Nucleus accumbens (tissue), 56 donors: ENCODE measurements at places on chromosomes 3 and 15.

GRCh38 chr15:68234060-68234459 lies 4.5 kb upstream of the CLN6 start:
- DNase-seq, result no peak

DNA sequence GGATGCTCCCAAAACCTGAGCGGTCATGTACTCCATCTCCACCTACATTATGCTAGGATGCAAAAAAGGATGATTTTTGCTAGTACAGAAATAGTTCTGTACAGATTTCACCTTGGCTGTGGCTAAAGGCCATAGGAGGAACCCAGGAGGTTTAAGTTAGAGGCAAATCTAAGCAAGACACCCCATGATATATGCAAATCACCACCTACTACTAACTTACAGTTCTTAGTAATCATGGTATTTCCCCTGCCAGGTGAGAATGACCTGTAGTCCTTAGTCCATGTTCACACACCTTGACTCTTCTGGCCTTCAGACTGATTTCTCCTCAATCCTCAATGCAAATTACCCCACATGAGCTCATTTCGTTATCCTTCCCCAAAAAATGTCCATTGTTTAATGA lies 154.2 kb downstream of the IMPG2 start:
- DNase-seq, result no peak

- DNase-seq, result no peak
Observed at GRCh38 chr15:68063606-68064005, 9.5 kb downstream of the PIAS1 start.

- DNase-seq, result no peak
Observed at GRCh38 chr15:78052001-78052401, 25.5 kb downstream of the TBC1D2B start.

- DNase-seq, result no peak
Observed at GRCh38 chr3:197511853-197512635, 43.7 kb downstream of the BDH1 start.

DNA sequence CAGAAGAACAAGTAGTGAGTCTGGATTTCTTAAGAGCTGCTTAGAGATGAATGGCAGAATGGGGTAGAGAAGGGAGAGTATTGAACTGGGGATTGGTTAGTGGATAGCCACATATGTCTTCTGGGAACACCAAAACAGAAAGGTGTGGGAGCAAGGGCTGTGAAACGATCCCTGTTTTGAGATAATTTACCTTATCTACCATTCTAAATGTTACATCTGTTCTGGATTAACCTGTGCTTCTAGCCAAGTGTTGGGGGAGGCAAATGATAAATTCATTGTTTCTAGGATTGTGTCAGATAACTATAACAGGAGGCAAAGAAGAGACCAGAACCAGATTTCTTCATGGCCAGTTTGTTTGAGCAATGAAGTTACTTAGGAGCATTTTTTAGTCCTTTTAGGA lies 8.4 kb downstream of the NR1D2 start:
- DNase-seq, result no peak

DNA sequence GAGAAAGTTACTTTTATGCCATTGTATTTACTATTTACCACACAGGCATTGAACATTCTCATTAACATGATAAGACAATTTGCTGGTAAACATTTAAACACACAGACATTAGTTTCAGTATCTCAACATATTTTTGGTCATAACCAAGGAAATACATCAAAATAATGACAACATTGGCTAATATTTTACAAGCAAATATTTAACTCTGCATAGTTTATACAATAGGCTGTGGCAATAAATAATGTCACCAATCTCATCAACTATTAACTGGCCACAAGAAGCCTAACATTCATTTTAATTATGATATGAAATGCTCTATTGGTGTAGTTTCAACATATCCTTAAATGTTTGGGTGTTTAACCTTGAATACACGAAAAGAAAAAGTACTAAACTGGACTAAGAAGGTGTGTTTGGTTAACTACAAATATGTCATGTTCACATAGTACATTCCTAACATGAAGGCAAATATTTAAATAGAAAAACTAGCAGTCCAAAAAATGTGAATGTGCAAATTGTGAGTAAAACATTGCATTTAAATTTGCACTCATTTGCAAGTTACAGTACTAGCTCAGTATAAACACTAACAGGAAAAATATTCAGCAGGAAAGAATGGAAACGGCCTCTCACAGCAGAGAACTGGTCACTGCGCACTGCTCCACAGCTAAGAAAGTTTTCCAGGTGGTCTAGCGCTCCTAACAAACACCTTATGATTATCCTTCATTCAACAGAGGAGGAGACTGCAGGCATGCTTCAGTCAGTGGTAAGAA lies 106.6 kb downstream of the GLDN start:
- no peak for DNase-seq

DNA sequence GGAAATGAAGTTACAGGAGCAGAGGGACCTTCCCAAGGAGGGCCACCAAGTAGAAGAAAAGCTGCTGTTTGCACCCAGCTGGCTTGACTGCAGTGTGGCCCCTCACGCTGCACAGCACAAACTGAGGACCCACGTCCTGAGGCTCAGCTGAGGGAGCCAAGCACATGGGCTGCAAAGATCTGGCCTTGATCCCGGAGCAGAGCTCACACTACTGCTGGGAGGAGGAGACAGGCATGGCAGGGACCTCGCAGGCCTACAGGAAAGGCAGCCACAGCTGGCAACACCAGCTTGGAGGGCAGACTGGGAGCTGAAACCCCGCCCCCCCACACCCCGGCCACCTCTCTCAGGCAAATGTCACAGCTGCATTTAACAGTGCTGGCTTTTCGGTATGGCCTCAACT lies 39.7 kb downstream of the KLHL25 start:
- no peak for DNase-seq

GRCh38 chr15:69665641-69666111 lies 213.1 kb downstream of the RPLP1 start:
- no peak for DNase-seq

DNA sequence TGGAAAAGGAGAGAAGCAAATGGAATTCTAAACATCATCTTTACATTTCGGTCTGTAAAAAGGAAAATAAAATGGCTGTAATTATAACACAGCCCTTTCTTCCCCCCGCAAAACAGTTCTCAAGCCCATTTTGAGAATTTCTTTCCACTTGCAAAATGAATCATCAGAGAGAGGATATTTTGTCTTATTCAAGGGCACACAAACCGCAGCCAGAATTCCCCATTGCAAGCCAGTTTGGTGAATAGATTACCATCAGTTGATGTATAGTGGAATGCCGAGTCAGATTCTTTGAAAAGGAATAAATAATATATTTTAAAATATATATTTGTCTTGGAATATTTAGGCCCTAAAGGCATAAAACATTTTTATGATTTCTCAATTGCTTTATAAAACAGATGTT lies 420.4 kb upstream of the SEMA6D start:
- DNase-seq, result no peak

GRCh38 chr15:38720893-38721567 lies 156.4 kb upstream of the RASGRP1 start:
- DNase-seq, result no peak

- DNase-seq, result peak; percentile 61
Observed at GRCh38 chr3:46845860-46846623, 17.2 kb downstream of the MYL3 start.

GRCh38 chr3:4043867-4044575 lies 244.8 kb downstream of the LRRN1 start:
- no peak for DNase-seq

DNA sequence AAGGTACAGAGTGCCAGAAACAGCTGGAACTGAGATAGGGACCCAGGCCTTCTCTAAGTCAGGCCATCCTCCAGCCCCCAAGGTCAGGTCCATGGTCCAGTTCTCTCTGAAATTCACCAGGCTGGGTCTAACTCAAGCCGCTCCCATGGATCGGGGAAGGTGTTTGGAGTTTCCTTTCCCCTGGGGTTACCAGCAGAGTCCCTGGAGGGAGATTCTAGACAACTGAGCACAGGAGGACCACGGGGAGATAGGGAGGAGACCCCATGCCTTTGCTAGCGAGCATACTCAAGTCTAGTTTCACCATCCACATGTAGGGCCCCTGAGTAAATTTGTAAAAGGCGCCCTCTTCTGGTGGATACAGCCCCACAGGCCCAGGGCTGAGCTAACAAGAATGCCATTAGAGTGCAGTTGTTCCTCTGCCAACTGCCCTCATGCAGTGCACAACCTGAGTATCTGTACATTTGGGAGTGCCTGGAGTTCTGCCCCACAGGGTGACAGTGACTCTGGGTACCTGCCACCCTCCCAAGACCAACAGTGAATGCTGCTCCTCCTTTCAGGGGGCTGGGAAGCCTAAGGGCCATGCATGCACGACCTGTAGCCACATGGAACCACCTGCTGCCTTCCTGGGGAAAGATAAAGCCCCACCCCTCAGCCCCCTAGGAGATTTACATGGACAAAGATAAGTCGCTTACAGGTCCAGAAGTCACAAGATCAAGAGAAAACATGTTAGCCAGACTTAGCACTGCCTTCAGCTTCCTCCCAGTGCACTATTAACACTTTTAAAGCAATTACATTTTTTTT lies 89.0 kb downstream of the IQSEC1 start:
- DNase-seq, result peak; percentile 70

- DNase-seq, result no peak
Observed at GRCh38 chr3:31469385-31469784, 63.3 kb upstream of the STT3B start.

DNA sequence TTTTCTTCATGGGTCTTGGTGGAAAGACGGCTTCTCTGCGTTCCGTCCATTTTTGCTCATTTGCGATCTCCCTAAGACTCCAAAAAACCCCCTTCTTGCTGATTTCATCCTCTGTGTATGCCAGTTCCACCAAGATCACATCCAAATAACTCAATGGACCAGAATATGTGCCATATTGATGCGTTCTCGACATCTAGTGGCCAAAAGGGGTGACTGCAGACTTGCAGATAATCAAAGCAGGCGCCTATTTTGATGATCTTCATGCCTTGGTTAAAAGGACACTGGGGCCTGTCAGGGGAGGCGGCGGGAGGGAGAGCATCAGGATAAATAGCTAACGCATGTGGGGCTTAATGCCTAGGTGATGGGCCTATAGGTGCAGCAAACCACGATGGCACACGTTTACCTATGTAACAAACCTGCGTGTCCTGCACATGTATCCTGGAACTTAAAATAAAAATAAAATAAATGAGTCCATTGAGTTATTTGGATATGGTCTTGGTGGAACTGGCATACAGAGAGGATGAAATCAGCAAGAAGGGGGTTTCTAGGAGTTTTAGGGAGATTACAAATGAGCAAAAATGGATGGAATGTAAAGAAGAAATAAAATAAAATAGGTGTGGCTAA lies 104.2 kb upstream of the RAD18 start:
- DNase-seq, result no peak

DNA sequence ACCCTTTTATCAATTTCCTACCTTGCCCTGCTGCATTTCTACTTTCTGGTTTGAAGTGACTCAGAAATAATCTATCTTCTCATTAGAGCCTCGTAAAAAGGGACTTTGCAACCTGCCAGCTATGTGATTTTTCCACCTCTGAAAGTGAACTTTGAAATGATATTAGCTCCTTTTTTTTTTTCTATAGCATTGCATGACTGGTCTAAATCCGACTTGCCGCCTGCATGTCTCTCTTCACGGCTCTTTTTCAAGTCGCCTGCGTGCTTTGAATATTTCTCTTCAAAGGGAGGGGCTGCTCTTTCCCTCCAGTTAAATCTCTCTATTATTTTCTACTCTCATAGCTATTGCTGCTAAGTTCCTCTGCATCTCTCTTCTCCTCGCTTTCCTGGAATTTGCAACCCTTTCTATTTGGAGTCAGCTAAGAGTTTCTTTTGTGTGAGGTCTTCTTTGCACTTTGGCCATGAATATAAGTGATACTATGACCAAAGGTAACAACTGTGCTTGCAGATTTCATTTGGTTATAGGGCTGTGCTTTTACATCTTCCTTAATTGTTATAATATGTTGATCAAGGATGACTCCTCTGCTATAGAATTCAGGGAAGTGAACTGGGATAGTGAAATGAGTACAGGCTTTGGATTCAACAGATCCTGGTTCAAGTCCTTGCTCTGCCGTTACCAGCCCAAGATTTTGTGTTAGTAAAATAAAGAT lies 541.1 kb downstream of the AGBL1 start:
- no peak for DNase-seq

- no peak for DNase-seq
Observed at GRCh38 chr3:149276619-149277018, 55.0 kb upstream of the CP start.

- DNase-seq, result no peak
Observed at GRCh38 chr15:60752973-60753720, 274.2 kb upstream of the ICE2 start.

GRCh38 chr15:84598250-84598649 lies 2.6 kb upstream of the ZSCAN2 start:
- DNase-seq, result no peak

- no peak for DNase-seq
Observed at GRCh38 chr15:47394286-47394809, 323.0 kb upstream of the SEMA6D start.

DNA sequence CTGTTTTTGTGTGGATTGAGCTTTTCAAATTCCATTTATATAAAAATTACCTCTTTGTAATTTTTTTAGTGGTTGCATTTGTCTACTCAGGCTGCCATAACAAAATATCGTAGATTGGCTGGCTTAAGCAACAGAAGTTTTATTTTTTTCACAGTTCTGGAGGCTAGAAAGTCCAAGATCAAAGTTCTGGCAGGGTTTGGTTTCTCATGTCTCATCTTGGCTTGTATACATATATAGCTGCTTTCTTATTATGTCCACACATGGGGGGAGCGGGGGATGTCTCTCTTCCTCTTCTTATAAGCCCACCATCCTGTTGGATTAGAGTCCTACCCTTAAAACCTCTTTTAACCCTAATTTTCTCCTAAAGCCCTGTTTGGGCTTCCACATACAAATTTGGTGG lies 28.5 kb downstream of the MGA start:
- no peak for DNase-seq

DNA sequence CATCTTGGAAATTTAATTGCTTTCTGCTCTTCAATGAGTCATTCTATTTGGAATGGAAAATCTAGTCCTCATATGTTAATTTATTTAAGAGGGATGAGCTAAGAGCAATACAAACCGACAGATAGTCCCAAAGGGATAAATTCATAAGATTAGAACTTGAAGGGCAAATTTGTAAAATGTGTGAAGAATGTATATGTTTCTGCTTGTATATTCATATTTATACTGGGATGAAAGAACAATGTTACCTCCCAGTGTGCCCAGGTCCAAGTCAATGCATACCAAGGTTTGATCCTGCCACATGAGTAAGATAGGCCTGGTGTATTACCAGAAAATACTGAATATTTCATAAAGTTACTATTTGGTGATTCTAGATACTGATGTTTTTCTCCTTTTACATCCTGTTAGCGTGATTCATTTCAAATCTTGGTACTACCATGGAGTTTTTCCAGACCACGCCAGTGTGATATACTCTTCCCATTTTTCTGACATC lies 255.6 kb upstream of the SEMA6D start:
- no peak for DNase-seq

- DNase-seq, result no peak
Observed at GRCh38 chr3:7205962-7206361, 345.0 kb downstream of the GRM7 start.
